Mesothelial cell of epicardium (in vitro differentiated cells): ENCODE measurements at places on chromosomes 7 and 10. TPM values are rescaled to one million over a fixed set of nuclear protein-coding genes. Genes with fewer than 3 reads are reported as not detected.

DNA sequence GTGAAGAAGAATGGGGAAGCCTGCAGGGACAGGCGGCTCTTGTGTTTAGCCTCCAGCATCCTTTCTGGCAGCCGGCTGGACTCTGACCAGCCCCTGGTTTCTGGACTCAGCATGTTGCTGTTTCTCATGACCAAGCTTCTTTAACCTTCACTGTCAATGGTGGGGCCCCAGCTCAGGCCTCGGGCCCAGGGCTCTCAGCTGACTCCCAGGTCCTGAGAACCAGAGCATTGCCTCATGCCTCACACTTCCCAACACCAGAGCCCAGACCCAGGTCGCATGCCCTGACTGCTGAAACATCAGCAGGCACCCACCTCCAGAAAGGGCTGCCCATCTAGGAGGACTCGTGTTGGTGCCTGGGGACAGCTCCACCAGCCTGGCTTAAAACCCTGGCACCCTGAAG is 34.8 kb upstream of the FGFR2 start:
- H3K36me3 ChIP-seq: peaks cover 6% of the 10 kb centered on the region
- no peak overlapping the region for H3K4me3 ChIP-seq
- H3K4me1 ChIP-seq: peaks cover 15% of the 10 kb centered on the region
- H3K27me3 ChIP-seq: no peaks in the 10 kb centered on the region
- no peak for DNase-seq

The MYO1G gene
- 0.65 to 0.69 TPM (median 0.66 TPM) in 3 replicates for total RNA-seq

DNA sequence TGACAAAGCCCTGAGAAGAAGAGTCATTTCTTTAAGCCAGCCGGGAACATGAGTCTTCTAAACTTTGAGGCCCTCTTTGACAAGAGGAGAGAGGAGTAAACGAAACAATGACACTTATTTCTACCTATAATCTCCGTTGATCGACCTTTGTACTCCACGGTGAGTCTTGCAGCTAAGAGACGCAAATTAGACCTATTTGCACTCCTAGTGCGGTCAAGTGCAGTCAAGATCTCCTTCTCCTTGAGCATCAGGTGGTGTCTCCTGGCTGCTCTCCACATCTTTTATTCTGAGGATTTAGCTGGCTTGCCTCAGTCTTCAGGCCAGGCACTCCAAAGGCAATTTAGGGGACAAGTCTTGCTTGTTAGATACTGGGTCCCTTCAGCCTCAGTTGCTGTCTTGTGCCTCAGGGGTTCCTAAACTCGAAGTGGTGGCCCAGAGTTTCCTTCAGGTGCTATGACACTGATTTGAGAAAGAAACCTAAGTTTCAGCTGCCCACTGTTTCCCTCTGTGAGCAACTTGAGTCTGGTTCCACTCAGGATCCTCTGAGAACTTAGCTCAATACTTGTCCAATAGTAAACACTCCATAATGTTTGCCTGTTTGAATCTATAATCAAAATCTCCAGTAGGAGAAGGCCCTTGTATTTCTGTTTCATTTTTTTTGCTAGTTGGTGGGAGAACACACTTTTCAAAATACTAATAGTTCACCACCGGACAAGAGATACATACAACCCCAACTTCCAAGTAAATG is 312.9 kb downstream of the RNLS start:
- no peak overlapping the region for H3K4me3 ChIP-seq
- DNase-seq: no peak
- peaks cover 2% of the 10 kb centered on the region for H3K27me3 ChIP-seq
- peaks cover 13% of the 10 kb centered on the region for H3K4me1 ChIP-seq
- no peaks in the 10 kb centered on the region for H3K36me3 ChIP-seq

- no peaks in the 10 kb centered on the region for H3K4me1 ChIP-seq
- H3K27ac ChIP-seq: no peak overlapping the region
- DNase-seq: no peak
These were observed 141.8 kb upstream of the ASAH2 start for GRCh38 chr10:50392966-50393718.

GRCh38 chr10:132138133-132138532 is 48.6 kb upstream of the DPYSL4 start:
- DNase-seq: no peak
- no peak overlapping the region for H3K4me3 ChIP-seq
- H3K27ac ChIP-seq: no peak overlapping the region
- peaks cover 4% of the 10 kb centered on the region for H3K27me3 ChIP-seq
- H3K36me3 ChIP-seq: no peaks in the 10 kb centered on the region
- H3K4me1 ChIP-seq: peaks cover under 1% of the 10 kb centered on the region

GRCh38 chr10:30494558-30494957 is 60.6 kb downstream of the MAP3K8 start:
- peaks cover 3% of the 10 kb centered on the region for H3K27me3 ChIP-seq
- H3K4me1 ChIP-seq: no peaks in the 10 kb centered on the region
- no peak overlapping the region for H3K4me3 ChIP-seq
- H3K27ac ChIP-seq: no peak overlapping the region

GRCh38 chr10:124586142-124586541 is 124.5 kb downstream of the LHPP start:
- no peak overlapping the region for H3K4me3 ChIP-seq
- no peak for DNase-seq
- H3K4me1 ChIP-seq: peaks cover 20% of the 10 kb centered on the region
- H3K27me3 ChIP-seq: no peaks in the 10 kb centered on the region
- H3K27ac ChIP-seq: no peak overlapping the region

GRCh38 chr10:86674912-86675311 is 6.6 kb downstream of the LDB3 start:
- H3K4me3 ChIP-seq: no peak overlapping the region
- DNase-seq: no peak
- H3K27ac ChIP-seq: no peak overlapping the region
- no peaks in the 10 kb centered on the region for H3K36me3 ChIP-seq

DNA sequence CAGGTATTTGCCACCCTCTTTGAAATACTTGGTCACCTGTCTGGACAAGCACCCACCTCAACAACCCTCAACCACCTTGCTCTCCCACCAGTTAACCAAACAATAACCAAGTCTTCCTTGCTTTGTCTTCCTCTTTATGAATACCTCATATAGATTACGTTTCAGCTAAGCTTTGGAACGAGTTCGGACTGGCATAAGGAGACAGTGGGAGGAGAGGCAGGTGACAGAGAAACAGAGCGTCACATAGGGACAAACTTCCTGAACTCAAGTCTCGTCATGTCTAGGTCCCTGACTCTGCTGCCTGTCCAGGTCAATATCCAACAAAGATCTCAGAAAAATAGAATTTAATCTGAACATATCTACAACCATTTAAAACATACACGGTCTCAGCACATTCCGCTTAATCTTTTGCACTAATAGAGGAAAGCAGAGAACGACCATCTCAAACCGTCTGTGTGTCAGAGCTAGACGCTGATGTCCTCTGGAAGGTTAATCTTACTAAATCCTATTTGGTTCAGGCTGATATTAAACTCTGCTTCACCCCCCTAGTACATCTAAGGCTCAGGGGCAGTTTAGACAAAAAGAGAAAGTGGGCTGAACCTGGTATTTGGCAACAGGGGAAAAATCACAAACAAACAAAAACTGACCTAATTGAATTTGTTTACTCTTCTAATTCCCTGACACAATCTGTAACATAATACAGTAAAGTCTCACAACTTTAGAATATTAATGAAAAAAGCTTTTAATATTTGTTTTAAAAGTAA is 26.4 kb upstream of the SVOPL start:
- peak overlapping the region; percentile 47 for H3K27ac ChIP-seq
- no peak for DNase-seq
- H3K27me3 ChIP-seq: no peaks in the 10 kb centered on the region
- H3K36me3 ChIP-seq: no peaks in the 10 kb centered on the region
- no peak overlapping the region for H3K4me3 ChIP-seq

The ALOX5 gene
- 8.6 to 10.6 TPM (median 9.6 TPM) in 3 replicates for total RNA-seq

The IL6 gene
- 1.1 to 1.7 TPM (median 1.4 TPM) in 3 replicates for total RNA-seq

- H3K27me3 ChIP-seq: peaks cover 14% of the 10 kb centered on the region
- DNase-seq: no peak
- H3K4me3 ChIP-seq: no peak overlapping the region
- no peak overlapping the region for H3K27ac ChIP-seq
- H3K36me3 ChIP-seq: no peaks in the 10 kb centered on the region
These were observed 571.6 kb upstream of the MGMT start for GRCh38 chr10:128895473-128895872.

The MBL2 gene
- not detected in 3 replicates for total RNA-seq

- no peak for DNase-seq
- peak overlapping the region; percentile 90 for H3K27ac ChIP-seq
- peaks cover 48% of the 10 kb centered on the region for H3K4me1 ChIP-seq
- H3K4me3 ChIP-seq: peak overlapping the region; percentile 51
- peaks cover 15% of the 10 kb centered on the region for H3K36me3 ChIP-seq
These were observed 6.5 kb downstream of the STAM start for GRCh38 chr10:17650416-17650815.

The MNX1 gene
- not detected in 3 replicates for total RNA-seq

- peaks cover 17% of the 10 kb centered on the region for H3K4me1 ChIP-seq
- peaks cover 2% of the 10 kb centered on the region for H3K36me3 ChIP-seq
- no peak overlapping the region for H3K4me3 ChIP-seq
- DNase-seq: no peak
These were observed 748.4 kb upstream of the PHF14 start for GRCh38 chr7:10225275-10225674.

DNA sequence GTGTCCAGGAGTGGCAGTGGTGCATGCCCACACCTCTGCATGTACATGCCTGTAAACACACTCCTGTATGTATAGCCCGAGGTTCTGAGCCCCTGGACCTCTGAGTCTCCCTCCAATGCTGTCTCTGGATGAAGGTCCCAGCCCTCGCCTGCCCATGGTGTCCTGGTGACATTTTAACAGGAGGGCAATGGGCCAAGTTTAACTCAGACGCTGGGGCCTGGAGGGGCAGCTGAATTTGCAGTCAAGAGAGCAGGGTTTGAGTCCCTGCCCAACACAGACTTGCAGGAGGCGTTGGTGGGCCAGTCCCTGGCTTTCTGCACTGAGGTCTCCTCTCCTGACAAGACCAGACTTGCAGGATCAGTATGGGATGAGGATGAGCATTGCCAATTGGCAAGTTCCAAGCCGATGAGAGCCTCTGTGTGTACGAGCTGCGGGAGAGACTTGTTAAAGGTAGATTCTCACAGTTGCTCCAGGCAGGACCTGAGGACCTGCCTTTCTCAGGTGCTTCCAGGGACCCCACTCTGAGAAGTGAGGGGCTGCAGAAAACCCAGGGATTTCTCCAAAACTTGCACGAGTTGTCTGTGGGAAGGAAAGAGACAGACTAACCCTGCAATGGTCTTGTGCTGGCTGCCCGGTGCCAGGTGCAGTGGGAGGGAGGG is 141.9 kb downstream of the ELFN1 start:
- no peaks in the 10 kb centered on the region for H3K36me3 ChIP-seq
- no peak overlapping the region for H3K4me3 ChIP-seq
- peak; percentile 36 for DNase-seq
- peaks cover 3% of the 10 kb centered on the region for H3K27me3 ChIP-seq

- DNase-seq: no peak
- H3K4me3 ChIP-seq: no peak overlapping the region
These were observed 114.9 kb downstream of the DYNC2I1 start for GRCh38 chr7:158971214-158971613.

DNA sequence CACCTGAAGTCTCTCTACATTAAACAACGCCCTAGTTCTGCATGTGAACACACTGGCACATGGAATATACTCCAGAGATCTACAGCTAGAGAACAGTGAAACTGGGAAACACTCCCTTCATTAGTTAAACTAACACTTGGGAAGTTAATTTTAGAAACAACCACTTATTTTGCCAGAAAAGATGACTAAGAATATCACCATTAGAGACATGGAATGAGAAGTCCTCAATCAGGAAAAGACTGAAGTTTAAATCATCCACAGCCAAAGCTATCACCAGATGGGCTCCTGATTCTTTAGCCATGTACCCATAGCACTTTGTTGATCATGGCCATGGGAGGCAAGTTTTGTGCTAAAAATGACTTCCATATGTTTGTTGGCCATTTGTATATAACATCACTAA is 719.5 kb downstream of the KCNMA1 start:
- no peak overlapping the region for H3K4me3 ChIP-seq
- H3K27ac ChIP-seq: no peak overlapping the region
- peaks cover 2% of the 10 kb centered on the region for H3K4me1 ChIP-seq
- no peaks in the 10 kb centered on the region for H3K36me3 ChIP-seq
- H3K27me3 ChIP-seq: no peaks in the 10 kb centered on the region

The SKIDA1 gene
- total RNA-seq: 9.7 to 10.4 TPM (median 9.7 TPM) in 3 replicates

DNA sequence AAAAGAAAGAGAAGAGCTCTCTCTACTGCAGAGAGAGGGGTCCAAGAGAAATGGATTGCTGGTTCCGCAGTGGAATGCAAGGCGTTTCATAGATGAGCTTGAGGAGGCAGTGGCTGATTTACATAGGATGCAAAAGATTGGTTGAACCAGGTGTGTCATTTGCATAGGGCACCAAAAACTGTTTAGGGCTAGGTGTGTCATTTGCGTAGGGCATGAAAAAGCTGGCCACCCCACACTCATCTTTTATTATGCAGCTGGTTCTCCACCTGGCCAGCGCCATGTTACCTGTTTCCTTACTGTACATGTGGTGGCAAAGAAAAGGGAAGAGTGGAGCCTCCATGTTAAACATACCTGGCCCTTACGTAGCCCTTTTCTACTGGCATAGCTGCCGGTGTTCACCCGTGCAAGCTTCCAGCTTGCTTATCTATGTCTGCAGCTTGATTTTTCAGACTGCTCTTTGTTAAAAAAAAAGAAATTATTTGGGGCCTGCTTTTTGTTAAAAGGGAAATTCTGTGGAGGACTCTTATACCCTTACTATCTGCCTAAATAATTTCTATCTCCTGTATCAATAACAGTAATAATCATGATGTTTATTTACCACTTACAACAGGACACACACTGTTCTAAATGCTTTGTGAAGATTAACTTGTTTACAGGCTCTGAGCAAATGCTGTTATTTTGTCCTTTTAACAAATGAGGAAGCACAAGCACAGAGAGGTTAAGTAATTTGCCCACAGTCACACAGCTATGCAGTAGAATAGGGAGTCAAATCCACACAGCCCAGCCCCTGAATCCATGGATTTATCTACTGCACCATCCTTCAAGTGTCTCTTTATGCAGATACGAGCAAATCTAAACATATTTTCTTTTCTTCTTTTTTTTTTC is 33.3 kb downstream of the CASP7 start:
- peaks cover 7% of the 10 kb centered on the region for H3K36me3 ChIP-seq
- DNase-seq: no peak
- H3K27ac ChIP-seq: no peak overlapping the region
- peaks cover 22% of the 10 kb centered on the region for H3K4me1 ChIP-seq
- H3K4me3 ChIP-seq: no peak overlapping the region
- no peaks in the 10 kb centered on the region for H3K27me3 ChIP-seq

GRCh38 chr7:39069031-39069430 is 91.3 kb downstream of the POU6F2 start:
- no peak for DNase-seq
- peaks cover 16% of the 10 kb centered on the region for H3K4me1 ChIP-seq
- no peak overlapping the region for H3K4me3 ChIP-seq
- no peaks in the 10 kb centered on the region for H3K36me3 ChIP-seq
- no peak overlapping the region for H3K27ac ChIP-seq

The AKR1C1 gene
- 3.2 to 4.2 TPM (median 3.8 TPM) in 3 replicates for total RNA-seq

- H3K4me3 ChIP-seq: no peak overlapping the region
- no peaks in the 10 kb centered on the region for H3K27me3 ChIP-seq
- H3K27ac ChIP-seq: no peak overlapping the region
- DNase-seq: no peak
- H3K4me1 ChIP-seq: no peaks in the 10 kb centered on the region
- peaks cover 42% of the 10 kb centered on the region for H3K36me3 ChIP-seq
These were observed 22.7 kb downstream of the DHTKD1 start for GRCh38 chr10:12091421-12091820.

GRCh38 chr10:3568392-3568791 is 216.6 kb downstream of the KLF6 start:
- no peaks in the 10 kb centered on the region for H3K36me3 ChIP-seq
- H3K27me3 ChIP-seq: no peaks in the 10 kb centered on the region
- H3K4me3 ChIP-seq: no peak overlapping the region
- H3K4me1 ChIP-seq: peaks cover 18% of the 10 kb centered on the region
- no peak for DNase-seq

The MYL10 gene
- total RNA-seq: not detected in 3 replicates

The HOXA10 gene
- 13.1 to 14.4 TPM (median 13.8 TPM) in 3 replicates for total RNA-seq

GRCh38 chr10:29897999-29898716 is 161.2 kb downstream of the JCAD start:
- no peak overlapping the region for H3K4me3 ChIP-seq
- H3K27me3 ChIP-seq: no peaks in the 10 kb centered on the region
- H3K27ac ChIP-seq: no peak overlapping the region
- peaks cover 4% of the 10 kb centered on the region for H3K36me3 ChIP-seq

The GPER1 gene
- total RNA-seq: 2.1 to 2.6 TPM (median 2.4 TPM) in 3 replicates
